T-helper 22 cell (primary cell): ENCODE measurements at places on chromosomes 5 and 9.

- no peak for DNase-seq
Measured at GRCh38 chr5:64939772-64940510, 171.2 kb downstream of the CWC27 start.

DNA sequence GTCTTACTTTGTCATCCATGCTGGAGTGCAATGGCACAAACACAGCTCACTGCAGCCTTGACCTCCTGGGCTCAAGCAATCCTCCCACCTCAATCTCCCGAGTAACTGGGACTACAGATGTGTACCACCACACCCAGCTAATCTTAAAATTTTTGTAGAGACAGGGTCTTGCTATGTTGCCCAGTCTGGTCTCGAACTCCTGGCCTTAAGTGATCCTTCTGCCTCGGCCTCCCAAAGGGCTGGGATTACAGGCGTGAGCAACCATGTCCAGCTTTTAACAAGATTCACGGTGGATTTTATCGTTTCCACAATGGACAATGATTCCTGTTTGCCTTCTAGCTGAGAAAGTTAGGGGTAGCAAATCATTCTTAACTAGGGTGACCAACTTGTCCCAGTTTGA lies 165.9 kb downstream of the ZNF608 start:
- no peak for DNase-seq

GRCh38 chr9:137423514-137424291 lies 510 bp downstream of the NOXA1 start:
- no peak for DNase-seq

GRCh38 chr9:25537808-25538207 lies 140.4 kb downstream of the TUSC1 start:
- DNase-seq: no peak

DNA sequence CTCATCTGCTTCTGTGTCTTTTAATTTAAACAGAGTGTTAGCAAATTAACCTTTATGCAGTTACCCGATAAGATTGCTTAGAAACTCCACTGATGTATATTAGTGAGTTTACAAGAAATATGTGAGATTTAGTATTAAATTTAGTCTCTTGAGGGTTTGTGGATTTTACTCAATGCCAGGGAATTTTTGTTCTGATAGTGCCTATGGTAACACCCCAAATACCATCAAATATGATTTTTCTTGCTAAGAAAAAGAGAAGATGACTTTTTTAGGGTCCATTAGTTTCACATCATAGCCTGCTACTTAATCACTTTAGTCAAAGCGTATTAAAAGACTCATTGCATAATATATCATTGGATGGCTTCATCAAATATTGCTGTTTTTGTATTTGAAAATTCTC lies 224.9 kb downstream of the PCSK5 start:
- DNase-seq: no peak

DNA sequence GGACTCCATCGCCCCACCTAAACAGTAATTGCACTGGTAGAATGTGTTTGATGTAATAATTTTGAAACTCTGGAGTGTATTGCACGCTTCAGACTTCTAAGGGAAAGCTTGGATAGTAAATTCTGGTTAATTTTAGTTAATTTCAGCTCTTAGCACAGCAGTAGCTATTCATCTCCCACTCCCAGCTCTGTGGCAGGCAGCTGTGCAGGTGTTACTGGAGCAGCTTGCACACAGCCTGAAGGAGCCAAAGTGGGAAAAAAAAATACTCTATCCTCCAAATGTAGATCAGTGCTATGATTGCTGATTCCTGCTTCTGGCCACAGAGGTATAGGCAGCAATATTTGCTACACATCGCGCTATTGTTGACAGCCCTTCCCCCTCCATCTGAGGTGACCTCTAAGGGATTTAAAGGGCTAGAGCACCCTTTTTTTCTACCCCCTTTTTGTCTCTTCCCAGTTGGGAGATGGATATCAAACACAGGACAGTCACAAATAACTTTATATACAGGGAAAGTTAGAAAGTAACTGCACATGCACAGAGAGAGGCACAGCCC lies 97.4 kb downstream of the KCTD16 start:
- DNase-seq: no peak

DNA sequence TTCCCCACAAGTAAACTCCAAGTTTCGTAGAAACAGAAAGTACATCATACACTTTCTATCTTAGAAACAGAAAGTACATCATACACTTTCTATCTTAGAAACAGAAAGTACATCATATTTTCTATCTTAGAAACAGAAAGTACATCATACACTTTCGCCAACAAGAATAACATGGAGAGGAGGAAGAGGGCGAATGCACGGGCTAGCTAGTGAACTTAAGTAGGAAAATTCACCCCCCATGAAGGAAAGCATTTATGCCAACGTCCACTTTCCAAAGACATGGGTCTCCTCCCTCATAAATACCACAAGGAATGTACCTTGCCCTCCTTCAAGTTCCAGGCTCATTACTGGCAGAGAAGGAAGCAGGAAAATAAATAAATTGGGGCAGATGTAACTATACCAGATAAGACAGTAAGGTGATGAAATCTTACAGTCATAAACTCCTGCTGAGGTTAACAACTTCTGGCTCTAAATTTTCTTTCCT lies 64.7 kb downstream of the FRMD3 start:
- DNase-seq: no peak

GRCh38 chr9:117649126-117649525 lies 55.1 kb upstream of the TLR4 start:
- no peak for DNase-seq

DNA sequence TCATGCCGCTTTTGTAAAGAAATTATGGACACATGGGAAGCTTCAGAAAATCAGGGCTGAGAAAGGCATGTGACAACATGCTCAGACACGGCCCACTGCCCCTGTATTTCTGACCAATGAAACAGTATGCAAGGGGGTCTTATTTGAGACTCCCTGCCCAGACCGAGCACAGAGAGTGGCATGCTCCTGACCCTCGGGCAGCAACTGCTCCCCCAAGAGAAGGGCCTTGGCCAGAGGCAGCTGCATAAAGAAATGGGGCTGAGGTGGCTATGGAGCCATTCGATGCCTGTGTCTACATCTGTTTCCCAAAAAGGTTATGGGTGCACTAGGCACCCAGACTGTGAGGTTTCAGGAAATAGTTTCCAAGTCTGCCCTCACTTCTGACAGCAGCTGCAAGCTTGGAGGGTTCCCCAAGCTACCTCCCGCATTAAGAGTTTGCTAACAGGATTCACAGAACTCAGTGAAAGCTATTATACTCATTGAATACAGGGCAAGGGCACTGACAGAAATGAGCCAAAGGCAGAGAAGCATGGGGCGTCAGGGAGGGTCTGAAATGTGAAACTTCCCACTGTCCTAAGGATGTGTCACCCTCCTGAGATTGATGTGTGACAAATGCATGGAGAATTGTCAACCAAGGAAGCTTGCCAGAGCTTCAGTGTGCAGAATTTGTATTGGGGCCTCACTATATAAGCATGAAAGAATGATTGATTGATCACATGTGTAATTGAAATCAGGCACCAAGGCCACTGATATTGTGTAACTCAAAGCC lies 94.3 kb downstream of the DAP start:
- DNase-seq: no peak

DNA sequence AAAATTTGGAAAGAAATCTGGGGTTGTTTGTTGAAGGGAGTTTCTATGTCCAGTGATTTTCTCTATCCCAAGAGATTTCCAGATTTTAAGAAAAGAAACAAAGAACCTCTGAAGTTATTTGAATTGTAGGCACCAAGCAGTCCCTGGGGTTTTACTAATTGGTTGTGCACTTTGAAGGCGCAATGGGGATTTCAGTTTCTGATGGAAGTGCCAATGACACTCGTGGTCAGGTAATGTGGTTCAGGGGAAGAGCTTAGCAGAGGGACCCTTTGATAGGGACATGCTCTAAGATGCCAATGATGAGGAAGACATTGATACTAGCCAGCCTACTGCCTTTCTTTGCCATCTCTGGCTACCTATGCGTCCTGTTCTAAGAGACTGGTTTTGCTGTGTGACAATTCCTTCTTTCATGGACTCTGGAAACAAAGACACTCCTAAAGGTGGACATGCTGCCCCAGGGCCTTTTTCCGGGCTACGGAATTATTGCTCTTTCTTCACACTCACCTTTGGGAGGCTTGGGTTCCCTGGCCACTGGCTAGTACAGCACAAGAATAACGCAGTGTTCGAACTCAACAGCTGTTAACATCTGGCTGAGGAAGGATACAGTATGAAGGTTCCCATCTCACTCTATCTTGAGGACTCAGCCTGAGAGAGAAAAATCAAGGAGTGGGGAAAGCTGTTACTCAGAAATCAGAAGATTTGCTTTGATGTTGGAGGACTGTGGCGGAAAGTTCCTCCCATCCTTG lies 6.9 kb upstream of the TRAF1 start:
- no peak for DNase-seq

DNA sequence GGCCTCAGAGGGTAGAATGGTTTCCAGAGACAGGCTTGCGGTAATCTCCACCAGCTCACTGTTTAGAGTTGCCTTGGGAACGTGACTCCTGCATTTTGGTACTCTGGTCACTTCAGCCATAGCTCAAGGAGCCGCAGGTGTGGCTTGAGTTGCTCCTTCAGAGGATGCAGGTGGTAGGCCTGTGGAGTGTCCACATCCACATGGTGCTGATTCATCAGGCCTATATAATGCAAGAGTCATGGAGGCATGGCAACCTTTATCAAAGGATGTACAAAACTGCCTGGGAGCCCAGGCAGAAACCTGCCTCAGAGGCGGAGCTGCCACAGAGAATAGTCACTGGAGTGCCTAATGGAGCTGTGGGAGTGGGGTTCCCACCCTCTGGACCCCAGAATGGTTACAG lies 114.2 kb downstream of the ANXA1 start:
- no peak for DNase-seq

DNA sequence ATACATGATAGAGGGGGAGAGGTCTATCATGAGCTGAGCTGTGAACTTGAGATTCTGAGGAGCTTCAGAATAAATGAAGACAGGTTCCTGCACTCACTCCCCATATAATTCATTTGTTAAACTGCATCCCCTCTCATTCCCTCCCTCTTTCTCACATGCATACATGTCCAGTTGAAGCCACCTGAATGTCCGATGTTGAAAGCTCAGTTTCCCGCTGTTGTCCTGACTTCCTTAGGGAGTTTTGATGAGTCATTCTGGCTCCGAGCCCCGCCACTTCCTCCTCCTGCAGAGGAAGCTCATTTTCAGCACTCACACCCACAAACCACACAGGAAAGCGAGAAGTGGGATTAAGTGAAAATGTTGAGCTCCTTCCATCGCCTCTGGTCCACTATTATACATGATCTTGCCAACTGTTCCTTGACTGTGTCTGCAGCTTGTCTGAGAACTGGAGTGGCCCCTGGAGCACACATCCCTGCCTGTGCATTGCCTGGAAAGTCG lies 121.2 kb downstream of the CEMIP2 start:
- DNase-seq: no peak

DNA sequence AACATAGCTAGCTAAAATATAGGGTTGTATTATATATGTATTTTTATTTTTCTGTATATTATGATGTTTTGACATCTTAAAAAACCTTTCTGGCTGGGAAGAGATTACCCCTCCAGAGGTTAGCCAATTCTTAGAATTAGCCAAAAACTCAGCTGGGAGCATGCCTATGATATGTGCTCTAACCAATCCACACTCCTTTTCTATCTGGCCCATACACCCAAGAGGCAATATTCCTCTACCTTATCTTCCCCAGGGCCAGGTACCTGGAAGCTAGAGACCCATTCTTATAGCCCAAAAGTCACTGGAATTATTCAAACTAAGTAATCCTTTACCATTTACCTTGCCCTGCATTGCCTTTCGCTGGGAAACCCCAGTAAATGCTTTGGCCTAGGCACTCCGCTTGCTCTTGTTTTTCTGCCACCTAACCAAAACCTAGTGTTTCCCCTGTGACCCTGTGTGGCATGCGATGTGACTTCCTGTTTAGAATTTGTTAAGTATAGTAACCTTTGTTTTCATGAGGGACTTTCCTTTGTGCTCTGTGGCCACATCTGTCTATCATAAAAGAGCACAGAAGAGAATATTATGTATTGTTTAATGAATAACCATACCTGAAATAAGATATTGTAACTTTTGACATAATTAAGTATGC lies 37.4 kb downstream of the CSNK1G3 start:
- DNase-seq: peak; percentile 47

- no peak for DNase-seq
Measured at GRCh38 chr5:13276156-13276555, 668.3 kb downstream of the DNAH5 start.

GRCh38 chr5:133051061-133051541 lies 712 bp upstream of the HSPA4 start:
- DNase-seq: no peak

DNA sequence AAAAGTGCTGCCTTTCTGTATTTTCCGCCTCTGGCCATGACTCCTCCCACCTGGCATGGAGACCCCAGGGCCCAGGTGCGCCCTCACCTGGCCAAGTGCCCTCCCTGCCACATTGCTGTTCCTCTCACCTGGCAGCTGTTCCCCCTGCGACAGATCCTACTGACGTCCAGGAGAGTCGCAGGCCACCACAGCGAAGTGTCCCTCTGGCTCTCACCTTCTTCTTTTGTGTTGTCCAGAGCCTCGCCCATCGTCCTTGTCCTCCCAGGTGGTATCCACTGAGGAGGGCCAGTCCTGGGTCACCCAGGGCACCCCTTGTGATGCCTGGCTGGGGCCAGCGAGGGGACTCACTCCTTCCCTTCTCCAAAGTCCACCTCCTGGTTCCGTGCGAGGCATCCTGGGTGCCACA lies 2.6 kb downstream of the NKD2 start:
- no peak for DNase-seq

GRCh38 chr9:12847561-12847960 lies 72.7 kb downstream of the LURAP1L start:
- DNase-seq: no peak

DNA sequence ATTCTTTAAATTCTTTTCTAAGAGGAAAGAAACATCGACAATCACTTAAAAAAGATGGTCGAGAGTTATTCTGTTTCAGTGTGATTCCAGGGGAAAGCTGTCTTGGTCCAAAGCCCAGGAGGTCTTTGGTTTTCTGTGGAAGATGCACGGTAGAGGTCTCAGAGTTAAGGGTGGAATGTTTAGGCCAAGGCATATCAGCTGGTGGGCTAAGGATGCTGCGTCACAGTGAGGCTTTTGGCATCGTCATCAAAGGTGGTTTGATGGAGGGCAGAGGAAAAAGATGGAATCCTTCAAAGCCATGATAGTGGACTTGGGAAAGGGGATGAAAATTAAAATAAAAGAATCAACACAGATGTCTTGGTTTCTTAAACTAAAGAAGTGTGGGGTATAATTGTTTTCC lies 137.3 kb upstream of the ANKH start:
- no peak for DNase-seq

GRCh38 chr5:113302120-113302519 lies 132.7 kb downstream of the TSSK1B start:
- DNase-seq: no peak

DNA sequence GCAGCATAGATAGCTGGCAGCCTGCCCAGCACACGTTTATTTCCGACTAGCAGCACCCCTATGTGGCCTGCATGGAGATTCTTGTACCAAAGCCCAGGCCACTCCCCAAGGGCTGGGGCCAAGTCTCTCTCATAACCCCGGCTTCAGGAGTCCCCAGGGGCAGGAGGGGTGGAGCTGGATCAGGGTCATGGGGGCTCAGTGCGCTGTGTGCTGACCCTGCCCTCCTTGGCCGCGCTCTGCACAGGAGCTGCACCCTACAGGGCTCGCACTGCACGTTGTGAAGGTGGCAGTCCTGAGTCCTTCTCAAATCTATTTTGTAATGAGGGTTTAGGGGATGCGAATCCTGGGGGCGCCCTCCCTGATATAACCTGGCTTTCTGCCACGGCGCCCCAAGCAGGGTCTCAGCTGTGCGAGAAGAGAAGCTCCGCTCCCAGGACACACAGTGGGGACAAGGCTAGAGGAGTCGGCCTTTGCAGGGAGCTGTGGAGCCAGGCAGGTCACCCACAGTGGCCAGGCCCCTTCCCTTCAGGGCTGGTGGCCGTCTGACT lies 28.6 kb downstream of the NKD2 start:
- no peak for DNase-seq

- DNase-seq: no peak
Measured at GRCh38 chr5:170427672-170428236, 38.6 kb upstream of the KCNMB1 start.
